Lower leg skin (tissue), 4 donors: ENCODE measurements at places on chromosomes 16 and 17. TPM values are rescaled to one million over a fixed set of nuclear protein-coding genes. Genes with fewer than 3 reads are reported as not detected.
A peak's percentile ranks its signal among the peaks of the same experiment; 100 is the strongest.

DNA sequence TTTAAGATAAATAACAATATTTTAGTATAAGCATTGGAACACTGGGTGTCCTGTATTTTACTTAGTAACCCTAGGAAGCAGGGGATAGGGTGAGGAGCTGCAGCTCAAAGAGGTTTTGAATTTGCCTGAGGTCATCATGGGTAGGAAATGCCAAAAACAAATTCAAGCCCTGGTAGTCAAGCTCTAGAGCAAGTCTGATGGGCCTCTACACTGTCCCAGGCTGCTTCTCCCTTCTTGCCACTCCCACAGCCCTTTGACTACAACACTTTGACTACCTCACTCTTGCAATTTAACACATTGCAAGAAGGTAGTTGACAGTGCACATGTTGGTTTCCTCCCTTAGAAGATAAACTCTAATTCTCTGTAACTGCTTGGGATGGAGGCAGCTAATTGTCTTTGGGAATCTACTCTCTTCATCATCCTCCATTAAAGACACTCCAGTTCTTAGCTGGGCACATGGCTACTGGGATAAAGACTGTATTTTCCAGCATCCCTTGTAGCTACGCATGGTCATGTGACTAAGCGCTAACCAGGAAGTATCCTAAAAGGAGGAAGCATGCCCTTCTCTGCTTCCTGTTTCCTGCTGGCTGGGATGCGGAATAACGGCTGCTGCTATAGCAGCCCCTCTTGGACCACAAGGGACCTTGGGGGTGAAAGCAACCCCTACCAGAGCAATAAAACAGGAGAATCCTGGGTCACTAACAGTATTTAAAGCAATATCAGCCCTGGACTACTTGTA lies 30.7 kb upstream of the SSTR2 start:
- DNase-seq: no peak

DNA sequence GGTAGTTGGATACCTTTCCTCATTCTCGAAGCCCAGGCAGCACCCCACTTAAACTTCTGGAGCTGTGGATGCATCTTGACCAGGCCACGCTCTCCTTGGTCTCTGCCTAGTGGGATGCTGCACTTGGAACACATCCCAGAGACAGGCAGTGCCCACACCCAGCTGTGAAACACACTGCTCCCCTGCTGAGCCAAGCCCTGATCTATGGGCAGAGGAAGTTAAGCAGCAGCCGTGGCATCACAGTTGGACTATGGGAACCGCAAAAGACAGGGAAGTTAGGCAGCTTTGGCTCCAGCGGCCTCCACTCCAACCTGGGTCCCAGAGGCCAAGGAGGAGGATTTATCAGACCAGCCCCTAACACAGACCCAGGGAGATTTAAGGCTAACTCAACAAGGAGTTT lies 284.8 kb upstream of the CCL2 start:
- DNase-seq: no peak

DNA sequence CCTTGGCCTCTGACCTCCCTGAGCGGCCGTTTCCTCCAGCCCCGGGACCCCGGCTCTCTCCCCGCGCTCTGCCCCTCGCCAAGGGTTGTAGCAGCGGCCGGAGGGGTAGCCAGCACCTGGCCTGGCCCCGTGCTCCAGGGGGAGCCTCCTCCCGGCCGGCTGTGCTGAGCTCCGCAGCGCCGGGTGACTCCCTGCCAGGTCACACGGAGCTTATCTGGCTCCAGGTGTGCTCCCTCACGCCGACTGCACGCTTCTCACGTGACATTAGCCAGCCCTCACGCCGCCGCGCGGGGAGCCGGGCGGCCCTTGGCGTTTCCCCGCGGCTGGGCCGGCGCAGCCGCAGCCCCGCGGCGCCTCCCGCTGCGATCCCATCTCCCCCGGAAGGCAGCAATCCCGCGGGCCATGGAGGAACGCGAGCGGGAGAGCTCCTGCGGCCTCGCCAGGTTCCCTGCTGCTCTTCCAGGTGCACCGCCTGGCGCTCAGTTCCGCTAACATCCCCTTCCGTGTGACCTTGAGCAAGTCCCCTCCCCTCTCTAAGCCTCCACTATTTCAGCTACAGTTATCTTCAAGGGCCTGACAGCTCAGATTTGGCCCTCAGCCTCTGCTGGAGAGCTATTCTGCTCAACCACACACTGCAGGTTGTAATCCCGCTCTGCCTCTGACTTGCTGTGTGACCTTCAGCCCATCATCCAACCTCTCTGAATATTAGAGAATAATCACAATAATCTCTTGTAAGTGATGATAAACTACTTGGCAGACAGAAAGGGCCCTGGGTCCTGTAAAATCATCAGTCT lies 3.4 kb downstream of the MYO18A start:
- peak; percentile 87 for DNase-seq

DNA sequence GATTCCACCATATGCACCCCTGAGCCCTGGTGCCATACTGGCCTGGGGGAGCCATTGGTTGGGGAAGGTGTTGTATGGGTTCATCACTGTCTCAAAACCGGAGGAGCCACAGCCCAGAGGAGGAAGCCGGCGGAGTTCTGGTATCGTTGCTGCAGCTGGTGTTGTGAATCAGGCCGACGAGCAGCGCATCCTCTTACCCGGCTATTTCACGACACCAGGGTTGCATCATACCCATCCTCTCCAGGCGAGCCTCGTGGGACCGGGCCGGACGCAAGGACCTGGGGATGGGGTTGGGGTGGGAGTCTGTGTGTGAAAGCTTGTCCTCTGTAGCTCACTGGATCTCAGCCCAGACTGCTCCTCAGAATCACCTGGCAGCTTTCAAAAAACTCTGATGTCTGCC lies 6.6 kb upstream of the SLC12A3 start:
- DNase-seq: no peak

DNA sequence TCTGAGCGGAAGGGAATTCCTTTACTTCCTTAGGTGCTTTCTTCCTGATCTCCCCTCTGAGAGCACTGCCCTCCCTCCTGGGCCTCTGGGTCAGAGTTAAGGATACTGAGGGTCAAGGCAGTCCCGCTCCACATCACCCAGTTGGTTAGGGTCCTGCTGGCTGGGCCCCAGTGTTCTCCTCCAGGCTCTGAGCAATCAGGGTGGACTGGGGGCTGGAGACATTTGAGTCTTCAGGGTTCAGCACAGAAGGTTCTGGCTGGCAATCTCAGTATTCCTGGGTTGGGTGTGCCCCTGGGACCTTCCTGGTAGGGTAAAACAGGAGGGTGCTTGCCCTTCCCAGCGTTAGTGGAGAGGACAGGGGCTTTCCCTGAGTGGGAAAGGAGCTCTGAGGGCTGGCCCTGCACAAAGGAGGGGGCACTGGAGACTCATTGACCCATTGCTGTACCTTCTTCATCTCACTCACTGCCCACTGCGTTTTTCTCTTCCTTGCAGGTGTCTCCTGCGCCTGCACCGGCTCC lies 448 bp downstream of the MT1M start:
- DNase-seq: no peak

GRCh38 chr16:31033709-31034492 lies 543 bp downstream of the STX4 start:
- DNase-seq: peak; percentile 92

DNA sequence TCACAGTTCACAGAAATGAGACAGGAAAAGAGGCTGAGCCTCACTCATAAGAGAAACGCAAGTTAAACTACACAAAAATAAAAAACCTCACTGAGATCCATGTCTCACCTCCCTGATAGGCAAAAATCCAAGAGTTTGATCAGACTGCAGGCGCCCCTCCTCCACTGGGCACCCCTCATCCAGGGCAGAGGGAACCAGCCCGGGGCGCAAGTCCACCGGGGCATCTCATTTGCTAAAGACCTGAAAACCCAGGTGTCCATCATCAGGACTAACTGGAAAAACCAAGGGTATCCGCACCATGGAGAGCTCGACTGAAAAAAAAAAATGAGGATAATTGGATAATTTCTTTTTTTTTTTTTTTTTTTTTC lies 2.6 kb downstream of the HBZ start:
- no peak for DNase-seq

- DNase-seq: no peak
These were observed 252.3 kb upstream of the EEF2KMT start for GRCh38 chr16:5349670-5350517.

- no peak for DNase-seq
These were observed 2.7 kb upstream of the ABCA3 start for GRCh38 chr16:2343211-2343610.

GRCh38 chr16:58409316-58409973 lies 17.2 kb downstream of the GINS3 start:
- DNase-seq: peak; percentile 79

DNA sequence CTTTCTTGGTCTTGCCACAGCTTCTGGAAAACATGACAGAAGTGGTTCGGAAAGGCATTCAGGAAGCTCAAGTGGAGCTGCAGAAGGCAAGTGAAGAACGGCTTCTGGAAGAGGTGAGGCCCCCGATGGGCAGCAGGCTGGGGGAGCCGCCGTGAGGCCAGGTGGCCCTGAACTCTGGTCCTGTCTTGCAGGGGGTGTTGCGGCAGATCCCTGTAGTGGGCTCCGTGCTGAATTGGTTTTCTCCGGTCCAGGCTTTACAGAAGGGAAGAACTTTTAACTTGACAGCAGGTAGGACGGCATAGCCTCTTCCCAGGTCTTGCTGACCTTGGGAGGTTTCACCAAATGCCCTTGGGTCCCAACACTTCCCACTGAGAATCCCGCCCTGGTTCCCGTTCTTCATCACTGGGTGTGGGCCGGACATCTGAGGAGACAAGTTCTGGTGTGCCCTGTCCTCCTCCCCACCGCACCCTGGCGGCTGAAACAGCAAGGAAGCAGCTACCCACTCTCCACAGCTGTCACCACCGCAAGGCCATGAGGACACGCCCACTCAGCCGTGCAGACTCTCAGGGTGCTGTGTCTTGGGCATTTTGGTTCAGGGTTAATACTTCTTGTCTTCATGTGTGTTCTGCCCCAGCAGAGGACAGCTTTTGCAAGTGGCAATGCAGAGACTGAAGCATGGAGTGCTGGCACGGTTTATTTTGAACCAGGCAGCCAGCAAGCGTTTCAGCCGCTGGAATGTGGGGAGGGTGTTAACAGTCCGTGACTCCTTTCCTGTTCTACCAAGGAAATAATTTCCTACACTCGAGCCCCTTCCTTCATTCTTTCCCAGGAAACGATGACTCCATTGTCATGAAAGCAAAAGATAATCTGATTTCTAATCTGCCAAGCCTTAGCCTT lies 21.4 kb downstream of the NTAN1 start:
- no peak for DNase-seq

GRCh38 chr17:66671156-66671555 lies 163.8 kb upstream of the CACNG5 start:
- no peak for DNase-seq

DNA sequence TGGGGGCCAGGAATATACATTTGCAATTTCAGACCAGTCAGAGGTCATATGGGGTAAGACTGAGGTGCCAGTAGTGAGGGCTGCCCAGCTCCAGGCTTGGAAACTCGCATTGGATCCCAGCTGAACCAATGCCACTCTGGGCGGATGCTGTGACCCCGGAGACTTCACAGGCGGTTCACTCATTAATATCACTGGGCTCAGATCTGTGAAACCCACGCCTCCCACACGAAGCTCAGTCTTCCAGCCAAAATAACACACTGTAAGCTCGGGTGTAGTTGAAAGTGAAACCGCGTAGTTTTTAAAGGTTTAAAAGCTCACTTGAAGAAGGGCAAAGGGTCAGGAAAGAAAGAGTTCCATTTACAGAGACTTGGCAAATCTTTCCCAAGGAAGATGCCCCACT lies 254.8 kb downstream of the FOXL1 start:
- DNase-seq: no peak

GRCh38 chr17:50691550-50692447 lies 15.9 kb downstream of the ANKRD40 start:
- DNase-seq: no peak

GRCh38 chr17:81426393-81427172 lies 31.3 kb downstream of the BAHCC1 start:
- no peak for DNase-seq

- DNase-seq: no peak
These were observed 20.9 kb downstream of the LDAF1 start for GRCh38 chr16:21179126-21179982.

- peak; percentile 8 for DNase-seq
These were observed 19.6 kb downstream of the PIK3R6 start for GRCh38 chr17:8847891-8848290.

GRCh38 chr16:86604436-86605193 lies 26.3 kb downstream of the FOXL1 start:
- no peak for DNase-seq

GRCh38 chr17:29665481-29665810 lies 42.7 kb upstream of the CORO6 start:
- no peak for DNase-seq

GRCh38 chr17:13989138-13989537 lies 80.2 kb upstream of the COX10 start:
- DNase-seq: no peak

- no peak for DNase-seq
These were observed 88.2 kb upstream of the FA2H start for GRCh38 chr16:74862743-74863244.

- no peak for DNase-seq
These were observed 5.4 kb downstream of the HEATR3 start for GRCh38 chr16:50071075-50071671.

DNA sequence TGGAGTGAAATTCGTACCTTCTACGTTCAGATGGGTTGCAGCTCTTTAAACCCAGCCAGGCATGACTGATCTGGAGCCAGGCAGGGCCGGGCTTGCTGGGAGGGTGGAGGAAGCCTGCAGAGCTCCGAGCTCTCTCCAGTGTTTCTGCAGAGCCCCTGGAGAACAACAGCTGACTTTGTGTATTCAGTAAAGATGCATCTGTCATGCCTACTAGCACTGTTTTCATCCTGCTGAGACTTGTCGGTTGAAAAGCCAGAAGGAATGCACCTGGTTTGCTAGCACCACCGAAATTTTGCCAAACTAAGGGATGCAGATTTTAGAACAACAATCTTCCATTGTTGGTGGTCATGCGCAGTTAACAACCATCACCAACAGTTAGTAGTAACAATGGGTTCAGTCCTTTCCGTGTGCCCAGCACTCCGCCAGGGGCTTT lies 22.4 kb upstream of the SCNN1B start:
- DNase-seq: no peak

- peak; percentile 0 for DNase-seq
These were observed 15.5 kb upstream of the SNTB2 start for GRCh38 chr16:69171325-69172084.

- DNase-seq: no peak
These were observed 20.4 kb downstream of the ACTG1 start for GRCh38 chr17:81492202-81492601.

Gene DLX3
- 29.0 TPM for total RNA-seq

Gene CCL3
- total RNA-seq: not detected

Gene KRT32
- total RNA-seq: not detected

Gene SLC5A10
- 1.4 TPM for total RNA-seq

Gene TENT4B
- total RNA-seq: 12.8 TPM

Gene TBC1D3B
- total RNA-seq: 4.7 TPM

Gene CLTC
- 147 TPM for total RNA-seq

Gene GP1BA
- not detected for total RNA-seq

Gene KRTAP4-9
- total RNA-seq: 73.5 TPM

Gene GAST
- total RNA-seq: not detected

Gene FAM83G
- total RNA-seq: 131 TPM

Gene DYNLRB2
- total RNA-seq: not detected

Gene SLFN14
- total RNA-seq: not detected

Gene TNP2
- total RNA-seq: not detected

Gene GRIN2C
- 0.55 TPM for total RNA-seq

Gene CSH1
- total RNA-seq: not detected
